ENCODE measurements at places on chromosomes 2 and 18.

DNA sequence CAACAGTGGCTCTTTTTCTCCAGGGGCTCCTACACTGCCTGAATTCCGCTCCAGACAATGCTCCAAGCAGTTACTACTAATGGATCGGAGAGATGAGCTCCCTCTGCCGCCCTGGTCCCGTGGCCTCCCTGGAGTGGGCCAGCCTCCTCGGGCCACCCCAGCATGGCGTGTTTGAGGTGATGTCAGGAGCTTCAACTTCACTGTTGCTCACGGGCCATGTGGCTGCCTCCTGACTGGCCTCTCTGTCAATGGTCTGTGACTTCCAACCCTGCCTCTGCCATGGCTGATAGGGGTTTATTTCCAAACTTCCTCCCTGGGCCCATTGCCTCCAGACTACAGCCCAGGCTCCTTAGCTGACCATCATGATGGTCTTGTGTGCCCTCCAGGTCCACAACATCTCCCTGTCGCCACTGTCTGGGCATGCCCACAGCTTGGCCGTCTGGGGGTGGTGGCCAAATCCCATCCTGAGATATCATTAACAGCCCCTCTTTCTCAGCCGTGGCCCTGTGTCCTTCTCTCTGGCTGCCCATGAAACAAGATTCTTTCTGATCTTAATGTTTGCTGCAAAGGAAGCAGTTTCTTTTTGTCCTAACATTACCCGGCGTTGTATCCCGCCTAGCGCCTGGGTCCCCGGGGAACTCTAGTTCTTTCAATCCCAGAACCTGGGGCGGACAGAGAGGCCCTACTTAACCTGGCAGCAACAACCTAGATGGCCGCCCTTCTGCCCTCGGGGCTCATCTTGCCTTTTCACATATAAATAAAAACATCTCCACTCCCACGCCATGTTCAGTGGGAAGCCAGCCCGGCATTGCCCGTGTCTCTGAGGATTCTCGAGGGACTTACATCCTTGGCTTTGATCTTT lies 38.1 kb downstream of the ATOH8 start:
- peaks cover 40% of the 10 kb centered on the region for H3K27me3 ChIP-seq
- no peak overlapping the region for H3K27ac ChIP-seq
- H3K4me1 ChIP-seq, result no peaks in the 10 kb centered on the region
- no peak overlapping the region for H3K4me3 ChIP-seq

GRCh38 chr2:224253464-224253863 lies 148.4 kb downstream of the FAM124B start:
- no peaks in the 10 kb centered on the region for H3K4me1 ChIP-seq
- no peak overlapping the region for H3K4me3 ChIP-seq

GRCh38 chr18:78579854-78580577 lies 399.6 kb upstream of the SALL3 start:
- H3K4me3 ChIP-seq, result no peak overlapping the region
- H3K27me3 ChIP-seq, result no peaks in the 10 kb centered on the region
- no peaks in the 10 kb centered on the region for H3K4me1 ChIP-seq
- no peak for DNase-seq
- no peaks in the 10 kb centered on the region for H3K36me3 ChIP-seq

GRCh38 chr2:156158808-156159207 lies 173.7 kb downstream of the NR4A2 start:
- no peaks in the 10 kb centered on the region for H3K36me3 ChIP-seq
- peaks cover 24% of the 10 kb centered on the region for H3K27me3 ChIP-seq
- no peak for DNase-seq
- peaks cover 2% of the 10 kb centered on the region for H3K4me1 ChIP-seq
- H3K27ac ChIP-seq, result no peak overlapping the region
- H3K4me3 ChIP-seq, result no peak overlapping the region

DNA sequence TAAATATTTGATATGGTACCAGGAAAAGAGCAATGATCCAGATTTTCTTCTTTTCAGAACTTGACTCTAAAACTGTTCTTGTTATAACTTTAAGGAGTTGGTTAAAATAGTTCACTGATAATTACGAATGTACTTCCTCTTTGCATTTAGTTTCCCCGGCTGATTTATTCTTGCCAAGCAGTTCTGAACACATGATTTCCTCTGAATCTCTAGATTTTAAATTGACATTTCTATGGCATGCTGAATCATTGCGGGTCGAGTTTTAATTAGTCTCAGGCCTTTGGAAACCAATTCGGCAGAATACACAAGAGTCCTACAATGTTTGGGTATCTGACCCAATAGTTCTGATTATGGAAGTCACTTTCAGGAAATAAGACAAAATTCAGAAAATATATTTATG lies 37.3 kb upstream of the DNAH7 start:
- no peak overlapping the region for H3K4me3 ChIP-seq
- no peak overlapping the region for H3K27ac ChIP-seq
- H3K36me3 ChIP-seq, result peaks cover 2% of the 10 kb centered on the region
- H3K27me3 ChIP-seq, result no peaks in the 10 kb centered on the region
- peaks cover 12% of the 10 kb centered on the region for H3K4me1 ChIP-seq

DNA sequence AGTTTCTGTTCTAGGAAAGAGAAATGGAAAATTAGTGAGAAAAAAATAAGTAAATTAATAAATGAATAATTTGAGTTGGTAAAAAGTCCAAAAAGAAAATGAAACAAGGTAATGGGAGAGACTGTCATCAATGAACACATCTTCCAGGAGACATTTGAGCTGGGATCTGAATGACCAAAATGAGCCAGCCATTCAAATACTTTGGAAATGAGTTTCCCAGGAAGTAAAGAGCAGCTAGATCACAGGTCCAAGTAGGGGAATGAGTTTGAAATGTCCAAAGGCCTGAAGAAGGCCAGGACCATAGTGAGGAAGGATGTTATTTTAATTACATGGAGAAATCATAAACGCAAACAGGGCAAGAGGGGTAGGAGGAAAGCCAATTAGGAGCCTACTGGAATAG lies 6.6 kb upstream of the DNAH7 start:
- H3K27me3 ChIP-seq, result no peaks in the 10 kb centered on the region
- H3K4me1 ChIP-seq, result peaks cover 13% of the 10 kb centered on the region
- H3K36me3 ChIP-seq, result no peaks in the 10 kb centered on the region
- no peak for DNase-seq

- H3K4me1 ChIP-seq, result no peaks in the 10 kb centered on the region
- H3K27me3 ChIP-seq, result no peaks in the 10 kb centered on the region
- no peak overlapping the region for H3K27ac ChIP-seq
- no peak for DNase-seq
- H3K36me3 ChIP-seq, result peaks cover 2% of the 10 kb centered on the region
Measured at GRCh38 chr18:54764786-54765185, 63.5 kb upstream of the RAB27B start.

DNA sequence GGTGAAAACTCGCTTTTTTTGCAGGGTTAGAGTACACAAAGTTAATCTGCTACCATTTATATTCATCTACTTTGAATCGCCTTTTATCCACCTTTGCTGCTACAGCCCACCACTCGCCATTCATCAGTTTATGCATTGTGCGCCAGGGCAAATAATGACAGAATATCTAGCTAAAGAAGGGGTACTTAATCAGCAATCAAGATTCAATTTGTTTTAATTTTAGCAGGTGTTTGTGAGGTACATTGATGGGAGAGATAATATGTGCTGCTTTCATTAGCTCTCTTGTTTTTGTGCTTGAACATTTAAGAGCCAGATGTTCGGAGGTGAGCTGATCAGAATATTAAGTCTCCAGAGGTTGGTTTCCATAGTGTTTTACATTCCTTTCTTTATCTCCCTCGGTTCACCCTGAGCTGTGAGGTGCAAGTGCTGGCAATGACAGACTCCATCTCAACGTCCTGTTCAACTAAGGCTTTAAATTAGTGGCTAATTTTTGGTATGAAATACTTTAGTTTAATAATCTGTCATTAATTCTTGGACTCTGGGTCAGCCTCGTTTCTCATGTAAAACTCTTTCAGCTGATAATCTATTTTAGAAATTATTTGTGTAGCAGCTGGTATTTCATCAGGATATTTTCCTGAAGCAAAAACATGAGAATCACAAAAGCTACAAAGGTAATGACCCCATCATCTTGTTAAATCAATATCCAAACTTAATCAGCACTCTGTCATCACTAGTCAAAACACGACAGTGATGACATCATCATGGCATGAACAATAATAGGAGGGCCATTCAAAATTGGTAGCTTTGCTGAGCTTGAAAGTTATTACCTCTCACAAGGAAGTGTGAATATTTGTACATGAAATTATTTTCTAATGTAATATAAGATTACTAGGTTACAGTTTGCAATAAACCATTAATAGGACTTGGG lies 479.9 kb upstream of the FANCL start:
- DNase-seq, result no peak
- H3K36me3 ChIP-seq, result no peaks in the 10 kb centered on the region
- no peak overlapping the region for H3K4me3 ChIP-seq
- no peaks in the 10 kb centered on the region for H3K4me1 ChIP-seq

GRCh38 chr2:112253261-112253815 lies 1.5 kb downstream of the ZC3H8 start:
- H3K27ac ChIP-seq, result no peak overlapping the region
- no peaks in the 10 kb centered on the region for H3K27me3 ChIP-seq
- no peak overlapping the region for H3K4me3 ChIP-seq
- DNase-seq, result no peak

DNA sequence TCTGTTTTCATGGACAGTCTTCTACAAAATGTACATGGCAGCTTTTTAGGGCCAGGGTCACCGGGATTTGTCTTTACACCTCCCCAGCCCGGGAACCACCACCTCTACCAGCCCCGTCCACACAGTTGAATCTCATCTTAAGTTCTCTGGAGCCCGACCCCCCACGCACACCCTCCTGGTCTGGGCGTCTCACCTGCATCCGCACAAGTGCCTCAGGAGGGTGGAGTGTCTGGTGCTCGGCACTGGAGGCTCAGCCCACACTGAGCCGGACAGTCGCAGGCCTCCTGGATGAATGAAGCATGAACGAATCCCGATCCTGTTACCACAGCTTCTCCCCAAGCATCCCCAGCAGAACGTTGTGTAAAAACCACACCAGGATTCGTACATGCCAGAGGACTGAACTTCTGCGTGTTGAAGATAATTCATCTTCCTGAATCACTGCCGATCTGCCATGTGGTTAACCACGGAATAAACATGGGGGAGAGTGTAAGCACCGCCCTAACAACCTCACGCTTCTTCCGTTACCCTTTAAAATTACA lies 162.0 kb downstream of the RTP5 start:
- H3K27me3 ChIP-seq, result peaks cover 39% of the 10 kb centered on the region
- peak overlapping the region; percentile 80 for H3K27ac ChIP-seq

- peak overlapping the region; percentile 81 for H3K4me3 ChIP-seq
- no peaks in the 10 kb centered on the region for H3K27me3 ChIP-seq
- H3K4me1 ChIP-seq, result peaks cover 14% of the 10 kb centered on the region
- H3K27ac ChIP-seq, result peak overlapping the region; percentile 37
Measured at GRCh38 chr2:112173646-112174319, 35.6 kb downstream of the FBLN7 start.

- peaks cover 37% of the 10 kb centered on the region for H3K27me3 ChIP-seq
- H3K4me1 ChIP-seq, result no peaks in the 10 kb centered on the region
- H3K27ac ChIP-seq, result no peak overlapping the region
- H3K36me3 ChIP-seq, result no peaks in the 10 kb centered on the region
- no peak for DNase-seq
- no peak overlapping the region for H3K4me3 ChIP-seq
Measured at GRCh38 chr2:138818556-138818955, 38.4 kb upstream of the NXPH2 start.

DNA sequence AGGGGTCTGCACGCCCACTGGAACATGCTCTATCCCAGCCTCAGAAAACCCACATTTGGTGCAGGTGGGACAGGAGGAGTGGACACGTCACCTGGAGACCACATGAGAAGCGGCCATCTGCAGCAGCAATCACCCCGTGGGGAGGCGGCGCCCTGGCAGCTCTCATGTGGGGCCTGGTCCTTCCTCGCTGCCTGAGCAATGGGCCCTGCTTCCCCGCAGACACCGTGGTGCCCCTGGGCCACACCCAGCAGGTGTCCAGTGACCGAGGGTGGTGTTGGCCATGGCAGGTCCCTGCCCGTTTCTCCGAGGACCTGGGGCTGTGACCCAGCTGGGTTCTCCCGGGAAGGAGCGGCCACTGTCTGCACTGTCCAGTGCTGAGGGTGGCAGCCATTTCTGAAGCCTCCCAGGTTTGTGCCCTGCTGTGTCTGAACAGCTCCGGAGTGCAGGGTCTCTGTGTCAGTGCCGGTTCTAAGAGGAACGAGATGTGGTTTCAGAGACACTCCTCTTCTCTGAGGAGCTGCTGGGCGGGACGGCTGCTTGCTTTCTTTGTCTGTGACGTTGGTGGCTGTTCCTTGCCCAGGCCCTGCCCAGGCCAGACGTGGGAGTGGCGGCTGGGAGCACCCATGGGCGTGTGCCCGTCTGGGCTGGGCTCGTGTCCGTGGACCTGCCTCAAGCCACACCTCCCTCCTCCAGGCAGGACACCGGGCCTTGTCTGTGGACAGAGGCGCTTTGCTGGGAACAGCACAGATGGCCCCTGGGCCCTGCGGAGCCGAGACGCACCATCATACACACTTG lies 44.8 kb downstream of the NFATC1 start:
- H3K27ac ChIP-seq, result peak overlapping the region; percentile 75
- H3K4me1 ChIP-seq, result peaks cover 20% of the 10 kb centered on the region
- H3K36me3 ChIP-seq, result no peaks in the 10 kb centered on the region
- H3K27me3 ChIP-seq, result no peaks in the 10 kb centered on the region
- no peak for DNase-seq
- no peak overlapping the region for H3K4me3 ChIP-seq

DNA sequence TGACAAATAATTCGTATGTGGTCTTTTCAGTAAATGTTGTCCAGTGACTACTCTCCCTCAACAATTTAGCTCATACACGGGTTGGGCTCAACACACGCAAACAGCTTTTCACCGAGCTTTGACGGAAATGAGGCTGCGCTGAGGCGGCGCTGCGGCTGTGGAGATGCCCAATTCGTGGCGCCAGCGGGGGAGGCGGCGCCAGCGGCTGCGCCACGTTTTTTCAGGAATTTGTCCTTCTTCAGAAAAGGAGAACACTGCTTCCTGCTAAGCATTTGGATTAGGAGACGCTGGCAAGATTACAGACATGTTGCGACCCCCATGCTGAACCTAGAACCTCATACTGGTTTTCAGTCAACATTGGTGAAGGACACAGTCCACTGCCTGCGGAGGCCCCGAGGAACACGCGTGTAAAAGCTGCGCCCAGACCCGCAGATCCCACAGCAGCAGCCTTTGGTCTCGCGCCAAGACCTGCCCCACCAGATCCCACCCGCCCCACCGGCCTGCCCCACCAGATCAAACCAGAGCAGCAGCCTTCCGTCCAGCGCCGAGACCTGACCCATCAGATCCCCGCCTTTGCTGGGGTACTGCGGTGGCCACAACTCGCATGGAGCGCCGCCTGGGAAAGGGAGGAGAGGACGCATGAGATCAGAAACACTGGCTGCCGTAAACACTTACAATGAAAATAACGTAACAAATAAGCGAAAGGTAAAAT lies 173.8 kb downstream of the TMEM18 start:
- H3K27ac ChIP-seq, result no peak overlapping the region
- H3K27me3 ChIP-seq, result peaks cover 60% of the 10 kb centered on the region
- H3K36me3 ChIP-seq, result no peaks in the 10 kb centered on the region
- no peaks in the 10 kb centered on the region for H3K4me1 ChIP-seq

GRCh38 chr2:230631470-230631869 lies 81.2 kb upstream of the CAB39 start:
- H3K4me1 ChIP-seq, result peaks cover 11% of the 10 kb centered on the region
- no peak overlapping the region for H3K27ac ChIP-seq
- H3K27me3 ChIP-seq, result no peaks in the 10 kb centered on the region
- H3K36me3 ChIP-seq, result no peaks in the 10 kb centered on the region

All from T-helper 17 cell (primary cell).